HFFc6 (cell line): ENCODE measurements at places on chromosomes 6 and 20. TPM values are rescaled to one million over a fixed set of nuclear protein-coding genes. Genes with fewer than 3 reads are reported as not detected.

Gene GLP1R
- not detected in 3 replicates for total RNA-seq

Gene MYL9
- total RNA-seq = 1,215 to 1,613 TPM (median 1,302 TPM) in 3 replicates

DNA sequence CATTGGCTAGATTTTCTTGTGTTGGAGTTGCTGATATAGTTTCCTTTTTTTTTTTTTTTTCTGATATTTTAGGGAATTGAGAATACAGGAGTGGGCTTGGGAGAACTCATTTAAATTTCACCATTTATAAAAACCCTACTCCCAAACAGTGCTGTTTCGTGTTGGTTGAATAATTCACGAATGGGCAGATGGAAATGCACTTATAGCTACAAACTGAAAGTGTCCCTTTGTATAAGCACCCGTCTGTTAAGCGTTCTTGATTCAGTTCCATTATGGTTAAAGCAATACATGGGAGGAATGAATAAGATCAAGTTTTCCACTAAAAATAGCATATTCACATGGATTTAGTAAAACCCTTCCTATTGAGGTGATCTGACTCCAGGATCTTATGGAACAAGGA lies 122.2 kb upstream of the ARG1 start:
- DNase-seq = no peak

Gene VSTM2L
- 0.12 to 1.1 TPM (median 0.41 TPM) in 3 replicates for total RNA-seq

Gene OR2H2
- total RNA-seq = not detected in 3 replicates

Gene RAB23
- 25.6 to 29.7 TPM (median 29.4 TPM) in 3 replicates for total RNA-seq

GRCh38 chr6:41877051-41877680 lies 18.0 kb downstream of the USP49 start:
- no peak for DNase-seq

DNA sequence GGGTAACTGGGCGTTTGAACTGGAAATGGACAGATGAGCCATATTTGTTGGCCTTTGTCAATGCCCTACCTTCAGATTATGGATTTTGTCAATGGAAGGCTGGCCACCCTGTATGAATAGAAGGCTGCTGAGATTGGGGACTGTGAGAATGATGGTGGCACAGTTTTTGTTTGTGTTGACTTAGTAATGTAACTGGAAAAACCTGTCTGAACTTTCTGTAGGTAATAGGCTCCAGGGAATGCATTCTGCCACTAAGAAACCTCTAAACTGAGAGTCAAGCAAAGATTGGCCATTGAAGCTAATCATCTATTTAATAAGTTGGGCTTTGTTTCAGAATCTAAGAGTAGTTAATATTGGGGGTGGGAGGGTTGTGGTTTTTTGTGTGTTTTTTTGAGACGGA lies 97.5 kb downstream of the FOXO3 start:
- no peak for DNase-seq

DNA sequence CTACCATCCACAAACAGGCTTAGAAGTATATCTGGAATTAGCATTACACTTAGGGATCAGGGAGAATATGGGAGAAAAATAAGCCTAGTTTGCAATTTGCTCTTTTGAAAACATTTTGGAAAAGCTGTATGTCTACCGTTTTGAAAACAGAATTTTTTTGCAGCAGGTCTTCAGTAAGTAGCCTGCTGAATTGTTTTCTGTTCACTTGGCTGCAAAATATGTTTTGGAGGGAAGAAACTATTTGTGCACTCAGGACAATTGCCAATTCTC lies 39.6 kb downstream of the ILRUN start:
- peak; percentile 42 for DNase-seq

DNA sequence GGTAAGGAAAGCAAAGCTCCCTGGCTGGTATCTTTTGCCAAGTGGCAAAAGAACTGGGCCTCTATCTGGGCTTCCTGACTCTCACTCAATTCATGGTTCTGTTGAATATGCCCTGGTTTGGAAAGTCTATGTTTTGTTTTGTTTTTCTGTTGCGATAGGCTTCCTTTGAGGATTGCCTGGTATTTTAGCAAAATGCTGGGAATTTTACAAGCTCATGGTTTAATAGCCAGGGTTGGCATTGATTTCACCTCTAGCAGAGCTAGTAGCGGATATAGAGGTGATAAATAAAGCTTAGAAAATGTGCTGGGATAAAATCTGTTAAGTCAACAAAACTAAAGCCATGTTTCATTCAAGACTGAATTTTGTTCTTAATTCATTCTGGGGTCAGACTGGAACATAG lies 109.9 kb downstream of the RNF144B start:
- DNase-seq = no peak
